ENCODE measurements at places on chromosomes 1 and 21.

DNA sequence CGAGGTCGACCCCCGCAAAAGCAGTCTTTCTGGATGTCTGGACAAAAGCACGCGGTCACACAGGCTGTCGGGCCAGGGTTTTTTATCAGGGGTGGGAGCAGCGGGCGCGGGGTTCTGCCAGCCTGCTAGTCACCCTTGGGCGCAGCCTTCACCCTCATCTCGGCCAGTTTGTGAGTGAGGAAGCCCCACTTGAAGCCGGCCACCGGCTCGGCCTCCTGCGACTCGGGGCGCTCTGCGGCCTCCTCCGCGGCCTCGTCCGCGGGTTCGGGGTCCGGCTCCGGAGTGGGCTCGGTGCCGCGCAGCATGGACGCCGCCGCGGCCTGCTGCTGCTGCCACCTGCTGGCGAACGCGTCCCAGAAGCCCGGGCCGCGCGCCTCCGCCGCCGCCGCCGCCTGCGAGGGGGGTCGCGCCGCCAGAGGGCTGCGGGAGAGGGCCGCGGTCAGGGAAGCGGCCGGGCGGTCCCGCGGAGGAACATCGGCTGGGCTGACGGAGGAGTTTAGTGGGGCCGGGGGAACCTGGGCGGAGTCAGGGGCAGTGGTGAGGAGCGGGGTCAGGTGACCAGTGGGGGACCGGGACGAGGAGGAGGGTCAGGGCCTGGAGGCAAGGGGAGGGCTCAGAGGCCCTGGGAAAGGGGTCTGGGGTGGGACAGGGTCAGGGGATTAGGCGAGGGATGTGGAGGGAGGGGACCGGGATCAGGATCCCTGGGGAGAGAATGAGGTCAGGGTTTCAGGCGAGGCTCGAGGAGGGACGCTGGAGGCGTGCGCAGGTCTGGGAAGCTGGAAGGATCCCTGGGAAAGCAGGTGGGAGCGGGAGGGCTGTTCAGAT lies 4.5 kb downstream of the C1orf232 start:
- no peak for DNase-seq

GRCh38 chr1:112063781-112064728 lies 74.6 kb upstream of the KCND3 start:
- no peak for DNase-seq

GRCh38 chr1:89311757-89312156 lies 39.1 kb upstream of the GBP5 start:
- DNase-seq: no peak

GRCh38 chr1:226990133-226990716 lies 50.1 kb downstream of the COQ8A start:
- no peak for DNase-seq

DNA sequence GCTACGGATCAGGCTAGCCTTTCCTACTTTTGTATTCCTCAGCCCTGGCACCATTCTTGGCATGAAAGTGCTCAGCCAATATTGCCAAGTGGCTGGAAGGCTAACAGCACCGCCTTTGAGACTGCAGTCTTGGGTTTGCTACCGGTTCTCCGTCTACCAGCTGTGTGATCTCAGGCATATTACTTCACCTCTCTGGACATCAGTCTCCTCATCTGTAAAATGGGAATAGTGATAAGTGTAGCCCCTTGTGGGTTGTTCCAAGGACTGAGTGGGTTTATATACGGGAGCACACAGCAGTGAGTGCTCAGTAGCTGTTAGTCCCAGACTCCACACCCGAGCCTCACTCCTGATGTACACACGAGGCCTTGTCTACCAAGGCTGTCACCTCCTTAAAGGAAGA lies 13.7 kb downstream of the TFAP2E start:
- no peak for DNase-seq

DNA sequence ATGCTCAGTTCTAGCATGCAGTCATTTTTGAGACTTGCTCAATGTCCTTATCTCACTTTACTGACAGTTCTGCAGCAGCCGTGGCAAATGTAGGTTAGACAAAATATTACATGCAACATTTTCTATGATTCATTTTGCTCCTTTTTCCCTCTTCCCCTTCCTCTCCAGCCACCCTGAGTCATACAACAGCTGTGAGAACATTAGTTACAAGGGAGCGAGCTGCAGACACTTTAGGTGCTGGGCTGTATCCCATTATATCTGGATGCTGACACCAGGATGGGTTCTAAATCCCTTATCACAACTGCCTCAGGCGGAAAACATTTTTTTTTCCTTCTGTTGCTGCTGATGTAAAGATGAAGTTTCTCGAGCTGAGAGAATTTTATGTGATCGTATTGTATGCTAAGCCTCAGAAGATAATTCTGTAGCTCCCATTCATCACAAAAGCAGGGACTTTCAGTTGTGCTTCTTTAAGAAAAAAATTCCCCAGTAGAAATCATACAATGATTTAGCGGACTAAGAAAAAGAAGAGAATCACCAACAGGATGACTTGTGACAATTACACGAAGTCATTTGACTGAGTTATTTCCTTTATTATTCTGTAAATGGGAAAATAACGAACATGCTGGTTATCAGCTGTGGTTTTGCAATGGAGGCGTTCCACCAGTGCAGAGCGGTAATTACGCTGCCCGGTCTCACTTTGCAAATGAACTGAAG lies 345.0 kb downstream of the DISC1 start:
- peak; percentile 89 for DNase-seq

- DNase-seq: peak; percentile 79
Measured at GRCh38 chr1:244833734-244834542, 1.5 kb upstream of the COX20 start.

GRCh38 chr1:233735331-233735730 lies 121.4 kb downstream of the KCNK1 start:
- no peak for DNase-seq

- DNase-seq: no peak
Measured at GRCh38 chr1:18931730-18932129, 24.7 kb downstream of the IFFO2 start.

GRCh38 chr1:184965944-184966860 lies 8.1 kb downstream of the NIBAN1 start:
- DNase-seq: peak; percentile 39

DNA sequence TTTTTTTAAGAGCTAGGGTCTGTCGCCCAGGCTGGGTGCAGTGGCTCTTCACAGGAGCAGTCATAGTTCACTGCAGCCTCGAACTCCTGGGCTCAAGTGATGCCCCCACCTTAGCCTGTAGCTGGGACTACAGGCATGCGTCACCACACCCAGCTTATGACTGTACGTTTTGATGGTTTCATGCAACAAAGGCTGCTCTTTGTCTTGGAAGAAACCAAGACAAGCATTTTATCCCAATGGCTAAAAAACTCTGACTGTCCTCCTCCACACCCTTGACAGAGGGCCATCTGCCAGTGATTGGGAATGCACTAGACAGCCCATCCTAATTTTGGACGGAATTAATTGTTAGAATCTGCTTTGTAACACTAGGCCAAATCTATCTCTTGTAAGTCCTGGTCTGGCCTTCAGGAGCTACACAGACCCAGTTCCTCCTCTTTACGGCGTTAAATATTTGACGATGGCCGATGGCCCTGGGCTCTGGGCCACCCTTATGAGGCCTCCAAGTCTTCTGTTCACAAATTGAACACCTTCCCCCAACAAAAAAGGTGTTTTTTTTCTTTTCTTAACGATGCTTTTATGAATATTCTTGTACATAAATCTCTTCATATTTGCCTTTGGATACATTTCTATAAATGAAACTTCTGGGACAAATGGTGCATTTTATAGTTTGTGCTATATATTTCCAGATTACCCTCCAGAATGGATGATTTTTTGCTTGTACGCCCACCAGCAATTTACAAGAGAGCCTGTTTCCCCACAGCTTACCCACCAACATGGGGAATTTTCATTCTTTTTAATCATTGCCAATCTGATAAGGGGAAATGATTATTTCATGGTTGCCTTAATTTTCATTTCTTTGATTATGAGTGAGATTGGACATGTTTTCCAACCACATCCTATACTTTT lies 104.8 kb upstream of the SLC25A33 start:
- no peak for DNase-seq

DNA sequence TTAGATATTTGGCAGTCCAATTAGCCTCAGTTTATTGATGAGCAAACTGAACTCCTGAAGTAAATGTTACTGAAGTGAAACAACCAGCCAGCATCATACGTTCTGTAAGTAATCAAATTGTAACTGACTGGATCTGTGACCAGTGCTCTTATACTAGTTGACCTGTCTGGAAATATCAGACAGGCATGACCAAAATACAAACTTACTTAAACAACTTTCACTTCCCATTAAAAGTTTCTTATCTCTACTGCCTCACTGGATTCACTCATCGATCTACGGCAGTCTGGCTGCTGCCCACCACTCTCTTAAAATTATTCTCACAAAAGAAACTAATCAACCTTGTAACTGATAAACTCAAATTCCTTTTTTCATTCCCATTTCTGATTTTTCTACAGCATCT lies 56.4 kb downstream of the WDR3 start:
- DNase-seq: no peak

- DNase-seq: no peak
Measured at GRCh38 chr1:64526312-64526711, 56.4 kb downstream of the CACHD1 start.

GRCh38 chr21:45157932-45158331 lies 83.6 kb downstream of the ADARB1 start:
- DNase-seq: no peak

DNA sequence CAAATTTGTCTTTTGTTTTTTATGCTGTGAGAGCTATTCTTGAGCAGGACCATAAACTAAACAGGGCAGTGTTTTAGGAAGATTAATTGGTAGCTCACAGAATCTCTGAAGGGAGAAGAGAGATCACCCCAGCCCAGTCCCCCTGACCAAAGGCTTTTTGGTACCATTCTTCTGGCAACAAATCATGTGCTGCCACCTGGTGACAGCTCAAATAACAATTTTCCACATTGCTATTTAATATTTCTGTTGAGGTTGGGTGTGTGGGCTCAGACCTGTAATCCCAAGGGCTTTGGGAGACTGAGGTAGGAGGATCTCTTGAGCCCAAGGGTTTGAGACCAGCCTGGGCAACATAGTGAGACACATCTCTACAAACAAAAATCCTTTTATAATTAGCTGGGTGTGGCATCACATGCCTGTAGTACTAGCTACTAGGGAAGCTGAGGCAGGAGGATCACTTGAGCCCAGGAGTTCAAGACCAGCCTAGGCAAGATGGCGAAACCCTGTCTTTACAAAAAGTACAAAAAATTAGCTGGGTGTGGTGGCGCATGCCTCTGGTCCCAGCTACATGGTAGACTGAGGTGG lies 2.2 kb upstream of the TESK2 start:
- DNase-seq: peak; percentile 38

GRCh38 chr1:220873868-220874655 lies 5.2 kb upstream of the HLX start:
- peak; percentile 70 for DNase-seq

GRCh38 chr1:117511273-117511672 lies 94.6 kb upstream of the TENT5C start:
- DNase-seq: no peak

GRCh38 chr1:50371749-50372148 lies 51.5 kb downstream of the DMRTA2 start:
- DNase-seq: no peak

DNA sequence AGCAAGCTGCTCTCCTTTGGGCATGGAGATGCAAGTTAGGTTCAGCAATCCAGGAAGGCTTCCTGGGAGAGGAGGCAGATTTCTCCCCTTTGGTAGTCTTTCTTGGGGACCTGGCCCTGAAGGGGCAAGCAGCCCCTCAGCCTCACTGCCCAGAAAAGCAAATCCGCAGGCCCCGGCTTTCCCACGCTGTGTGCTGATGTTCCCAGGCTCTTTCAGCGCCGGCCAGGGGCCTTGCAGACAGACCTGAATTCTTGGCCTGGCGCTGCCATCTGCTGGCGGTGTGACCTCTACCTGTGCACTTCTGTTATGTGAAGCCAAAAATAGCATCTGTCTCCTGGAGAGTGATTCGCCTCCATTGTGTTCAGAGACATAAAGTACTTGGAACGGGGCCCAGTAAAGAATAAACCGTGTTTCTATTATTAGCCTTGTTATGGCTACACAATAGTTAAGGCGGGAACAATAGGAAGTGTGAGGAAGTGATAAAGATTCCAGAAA lies 64.8 kb downstream of the ALPL start:
- peak; percentile 78 for DNase-seq

GRCh38 chr1:28518745-28519341 lies 13.0 kb downstream of the RCC1 start:
- DNase-seq: peak; percentile 20

DNA sequence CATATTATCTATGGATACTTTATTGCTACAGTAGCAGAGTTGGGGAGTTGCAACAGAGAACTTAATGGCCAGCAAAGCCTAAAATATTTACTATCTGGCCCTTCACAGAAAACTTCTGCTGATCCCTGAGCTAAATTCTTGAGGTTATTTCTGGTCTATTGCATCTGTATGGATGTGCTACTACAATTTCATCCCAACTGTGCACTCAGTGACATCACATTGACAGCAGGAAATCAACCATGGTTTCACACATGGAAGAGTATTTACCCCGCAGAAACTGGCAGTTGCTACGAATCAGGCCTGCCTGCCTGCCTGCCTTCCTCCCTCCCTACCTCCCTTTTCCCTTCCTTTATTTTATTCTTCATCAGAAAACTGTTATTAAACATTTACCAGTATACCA lies 12.1 kb downstream of the CLCA2 start:
- peak; percentile 8 for DNase-seq

DNA sequence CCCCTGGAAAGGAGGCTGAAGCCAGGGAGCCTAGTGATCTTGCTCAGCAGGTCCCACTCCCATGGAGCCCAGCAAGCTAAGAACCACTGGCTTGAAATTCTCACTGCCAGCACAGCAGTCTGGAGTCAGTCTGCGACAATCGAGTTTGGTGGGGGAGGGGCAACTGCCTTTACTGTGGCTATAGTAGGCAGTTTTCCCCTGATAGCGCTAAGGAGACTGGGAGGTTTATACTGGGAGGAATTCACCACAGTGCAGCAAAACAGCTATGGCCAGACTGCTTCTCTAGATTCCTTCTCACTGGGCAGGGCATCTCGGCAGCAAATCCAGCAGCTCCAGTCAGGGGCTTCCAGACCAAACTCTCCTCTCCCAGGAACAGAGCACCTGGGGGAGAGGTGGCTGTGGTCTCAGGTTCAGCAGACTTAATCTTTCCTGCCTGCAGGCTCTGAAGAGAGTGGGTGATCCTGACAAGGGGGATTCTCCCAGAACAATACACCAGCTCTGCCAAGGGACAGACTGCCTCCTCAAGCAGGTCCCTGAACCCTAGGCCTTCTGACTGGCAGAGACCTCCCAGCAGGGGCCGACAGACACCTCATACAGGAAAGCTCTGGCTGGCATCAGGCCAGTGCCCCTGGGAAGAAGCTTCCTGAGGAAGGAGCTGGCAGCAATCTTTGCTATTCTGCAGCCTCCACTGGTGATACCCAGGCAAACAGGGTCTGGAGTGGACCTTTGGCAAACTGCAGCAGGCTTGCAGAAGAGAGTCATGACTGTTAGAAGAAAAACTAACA lies 548.5 kb upstream of the NEGR1 start:
- no peak for DNase-seq

DNA sequence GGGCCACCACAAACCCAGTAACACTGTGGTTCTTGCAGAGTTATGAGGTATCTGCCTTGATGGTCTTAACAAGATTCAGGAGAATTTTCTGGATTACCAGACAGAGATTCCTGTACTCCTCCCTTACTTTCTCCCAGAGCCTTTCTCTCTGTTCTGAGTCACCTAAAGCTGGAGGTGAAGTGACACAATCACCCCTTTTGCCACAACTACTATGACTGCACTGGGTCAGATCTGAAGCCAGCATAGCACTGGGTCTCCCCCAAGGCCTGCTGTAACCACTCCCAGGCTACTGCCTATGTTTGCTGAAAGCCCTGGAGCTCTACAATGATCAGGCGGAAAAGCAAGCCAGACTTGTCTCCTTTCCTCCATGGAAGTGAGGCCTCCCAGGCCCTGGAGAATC lies 156.7 kb upstream of the NEGR1 start:
- DNase-seq: peak; percentile 55
